NCI-H526 (cell line): ENCODE measurements at places on chromosomes 2 and 18.

DNA sequence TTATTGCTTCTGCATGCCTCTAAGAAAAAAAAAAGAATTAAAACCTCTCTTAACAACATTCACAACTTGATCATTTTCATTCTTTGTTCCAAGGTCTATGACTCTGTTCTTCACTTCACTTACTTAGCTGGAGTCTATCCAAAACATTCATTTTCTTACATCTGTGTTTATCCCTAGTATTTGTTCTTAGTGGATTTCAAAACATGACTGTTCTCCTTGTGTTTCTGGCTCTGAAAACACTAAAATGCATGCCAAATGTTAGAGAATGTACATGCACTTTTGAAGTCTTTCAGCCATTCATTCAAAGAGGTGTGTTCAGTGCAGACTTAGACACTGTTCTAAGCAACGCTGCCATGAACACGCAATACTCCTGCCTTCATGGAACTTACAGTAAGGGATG lies 138.8 kb downstream of the CNTNAP5 start:
- no peak for DNase-seq

DNA sequence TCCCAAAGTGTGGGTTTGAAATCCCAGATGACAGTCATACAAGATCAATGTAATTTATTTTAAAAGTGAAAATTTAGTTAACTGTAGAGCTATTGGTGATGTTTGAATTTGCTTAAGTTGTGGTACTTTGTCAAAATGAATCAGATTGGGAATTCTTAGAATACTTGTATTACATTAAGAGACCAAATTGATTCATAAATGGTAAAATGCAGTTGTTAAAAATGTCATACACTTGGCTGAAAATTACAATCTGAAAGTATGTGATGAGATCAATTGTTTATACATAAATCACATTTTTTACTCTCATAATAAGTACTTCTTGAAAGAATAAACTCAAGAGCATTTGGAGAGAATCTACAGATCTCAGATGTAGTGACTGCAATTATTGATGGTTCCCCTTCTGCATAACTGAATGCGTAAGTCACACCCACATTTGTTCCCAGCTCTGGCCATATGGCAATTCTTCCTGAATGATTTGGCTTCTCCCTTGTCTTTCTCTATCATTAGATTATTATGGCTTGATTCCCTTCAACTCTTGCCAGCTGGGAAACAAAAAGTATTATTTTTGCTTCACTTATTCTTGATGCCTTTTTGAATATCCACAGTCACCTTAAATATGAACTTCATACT lies 558.5 kb downstream of the CPS1 start:
- no peak for DNase-seq

GRCh38 chr2:127968610-127969339 lies 59.1 kb downstream of the SAP130 start:
- DNase-seq = no peak

GRCh38 chr2:108833219-108833618 lies 46.6 kb downstream of the CCDC138 start:
- no peak for DNase-seq

- DNase-seq = no peak
Measured at GRCh38 chr2:112876257-112876970, 34.6 kb upstream of the IL37 start.

GRCh38 chr2:163774862-163775261 lies 39.1 kb upstream of the FIGN start:
- DNase-seq = no peak
